ENCODE measurements at places on chromosomes 3 and 15.

DNA sequence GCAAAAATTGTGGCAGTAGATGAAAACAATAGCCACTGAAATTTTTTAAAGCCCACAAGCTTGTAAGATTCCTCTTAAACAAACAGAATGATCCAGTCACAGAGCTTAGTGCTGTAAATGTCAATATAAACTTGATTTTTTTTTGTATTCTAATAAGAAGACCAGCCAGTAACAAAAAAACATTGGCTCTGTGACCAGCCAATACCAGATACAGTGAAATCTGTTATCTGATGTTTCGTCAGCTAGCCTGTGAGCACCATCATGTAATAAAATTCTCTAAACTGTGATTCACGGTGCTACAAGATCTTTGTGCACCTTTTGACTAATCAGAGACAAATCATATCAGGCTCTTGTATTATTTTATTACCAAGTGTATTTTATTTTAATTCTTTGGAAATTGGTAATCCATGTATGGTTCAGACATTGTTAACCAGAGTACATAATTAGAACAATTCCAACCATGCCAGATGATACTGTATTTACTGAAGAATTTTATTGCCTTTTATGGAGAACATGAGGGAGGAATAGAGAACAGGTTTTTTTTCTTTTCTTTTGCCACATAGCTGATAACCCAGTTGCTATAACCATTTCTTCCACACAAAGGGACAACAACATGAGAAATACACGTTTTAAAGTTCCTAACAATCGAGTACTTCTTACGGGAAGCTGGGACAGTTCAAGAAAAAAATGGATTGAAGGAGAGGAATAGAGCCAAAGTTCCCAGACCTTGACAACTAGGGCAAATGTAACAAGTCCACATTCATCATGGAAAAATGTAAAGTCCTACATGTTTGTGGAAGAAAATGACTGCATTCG, 71.9 kb downstream of the FILIP1L start:
- no peak for DNase-seq

DNA sequence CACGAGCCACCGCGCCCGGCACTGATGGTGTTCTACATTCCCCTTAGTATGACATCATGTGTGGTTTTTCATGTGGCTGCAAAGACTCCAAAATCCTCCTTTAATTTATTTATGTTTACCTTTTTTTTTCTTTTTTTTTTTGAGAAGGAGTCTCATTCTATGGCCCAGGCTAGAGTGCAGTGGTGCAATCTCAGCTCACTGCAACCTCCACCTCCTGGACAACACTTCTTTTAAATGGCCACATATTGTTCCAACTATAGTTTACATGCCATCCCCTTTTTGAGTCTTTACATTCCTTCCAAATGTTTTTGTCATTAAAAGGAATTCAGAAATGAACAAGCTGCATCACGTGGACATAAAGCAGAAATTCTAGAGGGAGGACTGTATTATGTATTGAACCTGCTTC, 10.3 kb upstream of the CDV3 start:
- DNase-seq: no peak

GRCh38 chr3:112930771-112931170, 44.1 kb downstream of the CD200R1 start:
- no peak for DNase-seq

GRCh38 chr3:70386043-70386442, 73.6 kb upstream of the MDFIC2 start:
- DNase-seq: no peak

GRCh38 chr3:11146773-11147660, 7.3 kb upstream of the HRH1 start:
- no peak for DNase-seq

GRCh38 chr3:242602-243355, 46.2 kb downstream of the CHL1 start:
- no peak for DNase-seq

- DNase-seq: no peak
These were observed 2.0 kb upstream of the CLDN16 start for GRCh38 chr3:190385731-190386688.

GRCh38 chr3:65988411-65989180, 50.1 kb downstream of the MAGI1 start:
- no peak for DNase-seq

- no peak for DNase-seq
These were observed 213.9 kb upstream of the PFN2 start for GRCh38 chr3:150184426-150185071.

DNA sequence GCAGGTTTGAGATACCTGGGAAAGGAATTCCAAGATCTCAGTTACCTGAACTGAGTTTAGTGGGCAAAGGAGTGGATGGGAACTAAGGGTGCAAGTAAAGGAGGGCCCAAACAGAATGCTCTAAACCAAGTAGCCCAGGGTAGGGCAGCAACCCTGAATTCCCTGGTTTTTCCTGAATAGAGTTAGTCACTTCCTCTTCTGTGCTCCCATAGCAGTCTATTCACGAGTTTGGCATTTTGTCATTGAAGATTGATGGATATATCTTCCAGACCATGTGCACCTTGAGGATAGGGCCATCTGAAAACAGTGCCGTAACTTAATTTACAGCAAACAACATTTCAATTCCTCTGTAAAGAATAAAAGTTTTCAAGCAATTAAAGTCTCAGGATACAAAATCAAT, 18.5 kb upstream of the PTX3 start:
- DNase-seq: no peak

GRCh38 chr3:72681598-72681997, 166.6 kb downstream of the SHQ1 start:
- DNase-seq: no peak

DNA sequence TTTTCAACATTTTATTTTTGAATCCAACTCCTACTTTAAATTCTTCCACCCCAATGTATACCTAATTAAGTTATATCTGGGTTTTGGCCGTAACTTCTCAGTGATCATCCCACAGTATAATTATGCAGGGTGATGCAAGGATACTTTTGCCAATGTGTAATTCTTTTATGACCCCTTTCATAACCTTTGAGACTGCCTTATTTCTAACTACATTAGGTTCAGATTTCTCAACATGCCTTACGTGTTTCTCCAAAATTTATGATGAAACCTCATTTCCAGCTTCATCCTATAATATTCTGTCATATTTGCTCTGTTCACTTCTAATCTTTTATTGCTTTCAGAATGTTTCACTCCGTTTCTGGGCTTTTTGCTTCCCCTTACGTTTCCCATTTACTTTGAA, 1229.6 kb upstream of the ALCAM start:
- no peak for DNase-seq

DNA sequence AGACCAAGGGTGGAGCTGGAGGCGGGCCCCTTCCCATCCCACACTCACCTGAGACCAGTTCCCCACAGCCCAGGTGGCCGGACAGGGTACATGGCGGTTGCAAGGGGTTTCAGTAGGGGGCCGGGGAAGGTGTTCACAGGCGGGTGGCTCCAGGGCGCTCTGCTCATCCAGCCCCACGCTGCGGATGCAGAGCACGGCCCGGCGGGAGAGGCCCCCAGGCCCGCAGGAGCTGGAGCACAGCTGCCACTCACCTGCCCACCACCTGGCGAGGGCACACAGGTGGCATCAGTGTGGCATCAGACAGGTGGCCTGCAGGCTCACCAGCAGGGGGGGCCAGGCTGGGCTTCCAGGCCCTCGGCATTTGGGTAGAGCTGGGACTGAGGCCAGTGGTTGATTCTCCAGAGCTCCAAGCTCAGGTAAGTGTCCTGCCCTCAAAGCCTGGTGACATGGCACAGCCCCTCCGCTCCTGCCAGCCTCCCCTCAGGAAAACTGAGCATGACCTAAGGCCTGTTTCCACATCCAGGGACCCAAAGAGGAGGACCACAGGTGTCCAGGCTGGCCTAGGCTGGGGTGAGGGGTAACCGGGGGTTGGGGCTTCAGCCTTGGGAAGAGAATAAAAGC, 43.8 kb downstream of the ADAMTS7 start:
- DNase-seq: no peak

DNA sequence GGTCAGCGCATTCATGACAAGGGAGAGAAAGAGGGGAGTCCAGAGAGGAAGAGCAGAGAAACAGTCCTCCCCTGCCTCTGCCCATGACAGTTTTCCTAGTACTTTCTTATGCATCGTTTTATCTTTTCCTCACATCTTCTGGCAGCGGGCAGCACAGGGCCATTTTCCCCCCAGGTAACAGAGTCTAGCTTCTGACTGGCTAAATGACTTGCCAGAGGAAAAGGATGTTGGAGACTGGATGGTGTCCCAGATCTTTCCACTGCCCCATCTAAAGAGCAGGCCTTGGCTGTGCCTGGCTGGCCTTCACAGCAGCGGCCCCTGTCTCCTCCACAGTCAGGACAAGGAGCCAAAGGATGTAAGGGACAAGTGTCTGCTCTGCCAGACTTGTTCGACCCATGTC, 59.3 kb downstream of the CTDSPL start:
- DNase-seq: no peak

DNA sequence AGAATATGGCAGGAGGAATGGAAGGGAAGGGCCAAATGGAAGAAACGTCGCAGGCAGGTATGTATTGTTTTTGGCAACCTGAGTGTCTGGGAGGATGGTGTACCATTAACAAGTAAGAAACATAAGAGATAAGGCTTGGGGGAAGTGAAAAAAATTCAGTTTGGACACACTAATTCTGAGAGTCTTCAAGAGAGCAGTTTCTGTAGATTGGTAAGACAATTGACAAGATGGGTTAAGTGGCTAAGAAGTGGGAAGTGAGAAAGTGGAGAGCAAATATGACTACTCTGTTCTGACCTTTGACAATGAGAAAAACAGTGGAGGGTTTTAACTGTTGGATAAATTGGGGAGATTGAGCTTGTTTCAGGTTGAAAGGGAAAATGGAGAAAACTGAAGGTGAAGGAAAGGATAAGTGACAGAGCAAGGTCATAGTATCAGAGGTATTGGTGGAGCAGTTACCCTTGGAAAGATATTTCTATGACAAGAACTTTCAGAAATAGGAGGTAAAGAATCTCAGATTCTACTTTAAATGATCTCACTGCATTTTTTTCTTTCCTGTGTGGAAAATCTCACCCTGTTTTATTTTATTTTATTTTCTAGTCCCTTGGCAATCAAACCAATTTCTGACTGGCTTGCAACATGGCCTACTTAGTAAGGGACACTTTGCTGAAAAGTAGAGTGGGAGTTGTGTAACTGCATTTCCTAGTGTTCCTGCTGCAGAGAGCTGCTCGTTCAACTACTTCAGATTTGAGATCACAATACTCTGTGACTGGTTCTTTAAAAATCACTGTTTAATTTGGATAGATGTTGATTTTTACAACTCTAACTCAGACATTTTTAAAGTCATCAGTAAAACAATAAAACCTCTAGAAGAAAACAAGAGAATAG, 23.1 kb upstream of the GABPB1 start:
- DNase-seq: no peak

DNA sequence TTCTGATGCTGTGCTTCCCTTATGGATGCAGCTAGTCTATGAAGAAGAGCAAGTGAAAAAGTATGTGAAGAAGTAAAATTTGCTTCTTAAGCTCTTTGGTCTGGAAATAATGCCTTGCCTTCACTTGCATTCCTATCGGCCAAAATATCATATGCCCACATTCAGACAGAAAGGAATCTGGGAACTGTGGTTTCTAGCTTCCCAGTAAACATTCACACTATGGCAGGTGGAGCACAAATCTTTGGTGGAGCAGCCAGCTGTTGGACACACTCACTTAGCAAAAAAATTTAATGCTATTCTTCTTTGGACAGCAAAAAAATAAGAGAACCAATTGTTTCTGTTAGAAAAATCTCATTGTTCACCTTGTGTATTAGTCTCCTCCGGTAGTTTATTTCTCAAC, 12.3 kb upstream of the COL6A6 start:
- DNase-seq: no peak

- DNase-seq: no peak
These were observed 1126.6 kb downstream of the NAALADL2 start for GRCh38 chr3:175985781-175986180.

GRCh38 chr3:168322941-168323340, 227.2 kb upstream of the GOLIM4 start:
- DNase-seq: no peak

- DNase-seq: peak; percentile 37
These were observed 505.2 kb downstream of the SHQ1 start for GRCh38 chr3:72343078-72343477.

- peak; percentile 7 for DNase-seq
These were observed 67.6 kb downstream of the SLC6A11 start for GRCh38 chr3:10883478-10884234.

DNA sequence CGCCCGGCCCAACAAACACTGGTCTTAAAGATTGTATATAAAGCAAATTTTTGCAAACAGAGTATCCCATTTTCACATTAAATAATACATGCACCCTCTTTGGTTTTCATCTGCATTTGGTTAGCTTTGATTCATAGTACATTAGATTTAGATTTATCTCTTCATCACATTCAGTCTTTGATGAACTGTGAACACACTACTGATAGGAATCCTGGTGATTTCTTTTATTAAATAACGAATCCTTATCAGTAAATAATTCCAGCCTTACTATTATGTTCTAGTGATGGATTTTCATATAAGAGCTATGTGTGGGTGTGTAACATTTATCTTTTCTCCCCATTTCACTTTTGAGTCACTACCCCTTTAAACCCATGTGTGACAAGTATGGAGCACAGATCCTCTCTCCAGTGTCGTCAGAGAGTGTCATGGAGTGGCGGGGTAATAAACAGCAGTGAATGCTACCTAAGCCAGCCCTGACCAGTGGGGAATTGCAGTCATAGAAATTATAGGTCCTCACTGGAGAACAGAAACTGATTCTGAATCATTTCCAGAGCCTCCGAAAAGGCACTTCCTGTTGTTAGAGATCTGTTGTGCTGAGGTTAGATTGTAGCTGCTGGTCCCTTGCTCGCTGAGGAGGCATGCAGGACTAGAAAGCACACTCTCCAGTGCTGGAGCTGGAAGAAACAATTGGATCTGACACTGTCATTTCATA, 22.0 kb downstream of the SLC7A14 start:
- peak; percentile 14 for DNase-seq

- DNase-seq: no peak
These were observed 261.4 kb upstream of the HES1 start for GRCh38 chr3:193874512-193874911.

DNA sequence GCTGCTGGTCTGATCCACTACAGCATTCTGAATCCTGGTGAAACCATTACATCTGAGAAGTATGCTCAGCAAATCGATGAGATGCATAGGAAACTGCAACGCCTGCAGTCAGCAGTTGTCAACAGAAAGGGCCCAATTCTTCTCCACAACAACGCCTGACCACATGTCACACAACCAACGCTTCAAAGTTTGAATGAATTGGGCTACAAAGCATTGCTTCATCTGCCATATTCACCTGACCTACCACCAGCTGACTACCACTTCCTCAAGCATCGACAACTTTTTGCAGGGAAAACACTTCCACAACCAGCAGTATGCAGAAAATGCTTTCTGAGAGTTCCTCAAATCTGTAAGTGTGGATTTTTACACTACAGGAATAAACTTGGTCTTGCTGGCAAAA, 54.7 kb upstream of the C2CD4B start:
- no peak for DNase-seq

DNA sequence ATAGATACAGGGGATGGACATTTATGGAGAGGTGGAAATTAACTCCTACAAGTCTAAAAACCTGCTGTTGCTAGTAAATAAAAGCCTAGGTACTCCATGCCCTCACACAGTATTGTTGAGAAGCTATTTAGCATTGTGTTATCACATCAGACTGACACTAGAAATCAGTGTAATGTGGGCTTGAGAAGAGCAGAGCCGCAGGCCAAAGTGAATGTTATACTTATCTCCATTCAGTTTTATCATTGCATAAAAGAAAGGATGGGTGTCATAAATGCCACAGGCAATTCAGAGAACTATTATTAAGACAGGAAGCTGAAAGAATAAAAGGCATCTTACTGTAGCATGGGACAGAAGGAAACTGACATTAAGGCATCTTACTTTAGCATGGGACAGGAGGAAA, 13.7 kb upstream of the ISLR start:
- no peak for DNase-seq

Measured in activated T-cell treated with anti-CD3 and anti-CD28 coated beads, Interleukin-2, amount 50 U/mL, for 72 hours (primary cell).